ENCODE measurements at places on chromosomes 5 and 9. TPM values are rescaled to one million over a fixed set of nuclear protein-coding genes. Genes with fewer than 3 reads are reported as not detected.

Gene SLC6A18
- not detected for total RNA-seq

Gene ORM2
- total RNA-seq = not detected

Gene CDO1
- total RNA-seq = 0.11 TPM

Gene TICAM2
- 0.15 TPM for total RNA-seq

Gene MYMK
- not detected for total RNA-seq

Gene PITX1
- total RNA-seq = 0.10 TPM

Gene SHOC1
- not detected for total RNA-seq

Gene IGIP
- total RNA-seq = 2.8 TPM

Gene FCN2
- total RNA-seq = not detected

Gene FOXD4L6
- not detected for total RNA-seq

Gene UBQLN1
- 101 TPM for total RNA-seq

Gene DNAJC25
- 7.9 TPM for total RNA-seq

Gene NTNG2
- 1.2 TPM for total RNA-seq

Gene ITK
- 156 TPM for total RNA-seq

Gene BRINP1
- total RNA-seq = not detected

Gene FOXD1
- total RNA-seq = 0.46 TPM

All from activated CD8-positive, alpha-beta memory T cell treated with anti-CD3 and anti-CD28 coated beads for 36 hours (primary cell).